ENCODE measurements at places on chromosomes 3 and 15.

DNA sequence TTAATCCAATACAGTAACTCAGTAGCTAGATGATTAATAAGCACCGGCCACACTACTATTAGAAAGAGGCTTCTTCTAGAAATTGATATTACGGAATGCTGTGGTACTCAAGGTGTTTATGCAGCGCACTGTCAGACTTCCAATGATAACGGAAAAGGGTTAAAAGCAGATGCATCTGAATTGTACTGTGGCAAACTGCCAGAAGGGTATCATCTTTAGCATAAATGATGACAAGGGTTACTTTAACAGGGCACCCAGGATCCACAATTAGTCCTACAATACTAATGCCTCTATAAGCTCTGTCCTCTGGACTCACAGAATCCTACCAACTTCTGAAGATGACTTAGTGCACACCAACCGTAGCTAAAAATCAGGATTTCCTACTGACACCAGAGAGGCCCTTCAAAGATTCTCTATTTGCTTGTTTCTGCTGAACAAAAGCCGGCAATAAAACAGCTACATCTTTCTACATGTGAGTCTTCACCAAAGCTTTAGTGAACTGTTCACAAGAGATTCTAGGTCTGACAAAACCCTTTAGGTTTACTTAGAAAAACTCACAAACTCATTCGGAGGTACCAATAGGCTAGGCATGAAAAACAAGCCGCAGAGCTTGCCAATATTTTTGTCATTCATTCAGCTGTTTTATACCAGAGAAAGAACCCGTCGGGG is 7.1 kb downstream of the SATB1 start:
- no peak for DNase-seq

DNA sequence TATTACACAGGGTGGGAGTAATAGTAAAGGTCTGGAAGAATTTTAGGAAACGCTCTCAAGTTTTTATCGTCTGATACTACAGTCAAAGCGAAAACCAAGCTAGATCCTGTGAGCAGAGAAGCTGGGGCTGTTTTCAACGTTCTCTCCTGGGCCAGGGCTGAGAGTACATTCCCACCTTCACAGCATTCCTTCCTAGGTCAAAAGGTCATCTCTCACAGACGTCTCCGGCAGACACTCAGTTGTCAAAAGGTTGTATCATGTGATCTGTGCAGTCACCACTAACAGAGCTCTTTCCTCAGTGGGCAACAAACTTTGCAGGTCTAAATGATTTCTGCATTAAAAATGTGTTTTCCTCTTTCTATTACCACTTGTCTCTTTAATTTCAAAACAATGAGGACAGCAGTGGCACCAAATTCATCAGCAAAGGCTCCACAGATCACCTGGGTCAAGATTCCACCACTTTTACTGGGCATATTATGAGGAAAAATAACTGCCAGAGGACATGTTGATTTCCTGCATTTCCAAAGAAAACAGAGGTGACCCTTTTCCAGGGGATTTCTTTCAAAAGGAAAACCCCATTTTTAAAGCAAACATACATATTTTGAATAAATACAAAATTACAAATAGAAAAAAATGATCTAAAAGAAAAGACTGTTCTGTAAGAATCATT is 41.9 kb downstream of the MEIS2 start:
- DNase-seq: no peak

DNA sequence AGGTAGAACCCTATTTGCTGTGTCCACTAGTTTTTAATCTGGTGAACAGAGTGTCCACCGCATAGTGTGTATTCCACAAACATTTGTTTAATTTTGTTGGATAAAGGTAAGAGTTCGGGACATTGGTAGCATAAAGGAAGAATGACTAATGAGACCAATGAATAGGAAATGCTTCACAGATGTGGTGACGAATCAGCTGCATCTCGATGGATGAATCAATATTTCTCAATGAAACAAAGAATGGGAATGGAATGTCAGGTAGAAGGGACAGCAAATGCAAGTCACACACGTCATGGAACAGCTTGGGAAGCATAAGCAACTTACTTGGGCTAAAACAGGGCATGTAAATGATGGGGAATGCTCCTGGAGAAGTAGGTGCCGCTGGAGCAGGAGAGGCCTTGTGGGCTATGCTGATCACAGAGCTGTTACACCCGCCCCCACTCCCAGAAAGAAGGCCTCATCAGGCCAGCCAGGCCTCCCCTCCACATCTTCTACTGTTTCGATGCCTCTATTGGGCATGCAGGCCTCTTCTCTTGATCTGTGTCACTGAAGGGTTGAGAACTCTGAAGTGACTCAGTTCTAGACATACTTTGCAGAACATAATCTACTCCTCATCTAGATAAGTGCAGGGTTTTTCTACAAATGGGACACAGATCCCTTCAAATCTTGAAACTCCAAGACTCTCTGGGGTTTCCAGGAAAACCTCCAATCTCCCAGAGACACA is 120.0 kb upstream of the GADL1 start:
- no peak for DNase-seq

GRCh38 chr3:40009991-40010390 is 200.6 kb downstream of the MYRIP start:
- no peak for DNase-seq

DNA sequence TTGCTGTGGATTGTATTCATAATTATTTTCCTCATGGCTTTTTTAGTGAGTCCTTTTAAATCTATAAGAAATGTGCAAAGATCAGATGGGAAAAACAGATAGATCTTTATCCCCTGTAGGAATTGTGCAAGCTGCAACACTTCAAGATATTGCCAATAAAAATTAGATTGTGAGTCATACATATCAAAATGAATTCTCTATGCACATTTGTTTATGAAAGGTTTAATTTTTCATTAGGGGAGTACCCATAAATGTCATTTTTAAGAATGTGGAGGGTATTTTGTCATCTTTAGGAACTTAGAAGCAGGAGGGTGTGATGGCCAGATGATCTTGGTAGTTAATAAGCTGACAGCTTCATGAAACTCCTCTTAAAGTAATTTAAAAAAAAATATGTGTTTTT is 2.9 kb downstream of the PIAS1 start:
- no peak for DNase-seq

DNA sequence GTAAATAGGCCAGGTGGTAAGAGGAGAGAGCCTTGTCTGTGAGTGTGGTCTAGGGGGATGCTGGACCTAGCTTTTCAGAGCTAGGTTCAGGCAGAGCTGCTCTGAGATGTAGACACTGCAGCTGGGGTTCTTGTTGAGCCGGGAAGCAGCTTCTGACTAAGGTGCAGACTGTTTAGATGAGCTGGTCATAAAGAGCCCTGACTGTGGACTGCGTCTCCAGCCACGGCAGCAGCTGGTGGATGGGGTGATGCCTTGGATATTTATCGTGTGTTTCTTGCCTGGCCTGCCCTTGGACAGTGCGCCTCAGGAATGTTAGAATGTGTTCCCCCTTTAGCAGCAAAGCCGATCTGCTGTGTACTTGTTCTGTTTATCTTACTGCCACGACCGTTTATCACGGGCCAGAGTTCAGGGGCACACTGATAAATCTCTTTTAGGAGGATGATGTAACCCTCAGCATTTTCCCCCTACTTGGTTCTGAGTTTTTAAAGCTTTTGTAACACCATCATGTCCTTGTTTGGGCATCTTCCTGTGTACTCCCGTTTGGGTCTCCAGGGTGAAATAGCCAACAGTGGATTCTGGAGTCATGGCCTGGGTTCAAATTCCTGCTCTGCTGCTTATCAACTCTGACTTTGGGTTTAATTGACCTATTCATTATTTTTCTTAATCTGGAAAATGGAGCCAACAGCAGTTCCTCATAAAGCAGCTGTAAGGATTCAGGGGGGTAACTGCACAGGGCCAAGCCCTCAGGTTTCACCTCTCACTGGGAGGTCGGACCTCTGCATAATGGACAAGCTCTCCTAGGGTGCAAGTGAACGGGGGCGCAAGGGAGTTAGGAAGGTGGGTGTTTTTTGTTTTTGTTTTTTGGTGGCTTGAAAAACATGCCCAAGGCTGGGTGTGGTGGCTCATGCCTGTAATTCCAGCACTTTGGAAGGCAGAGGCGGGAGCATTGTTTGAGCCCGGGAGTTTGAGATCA is 51.4 kb downstream of the FLNB start:
- DNase-seq: no peak

- no peak for DNase-seq
These were observed 14.1 kb downstream of the ANAPC13 start for GRCh38 chr3:134471521-134472193.

DNA sequence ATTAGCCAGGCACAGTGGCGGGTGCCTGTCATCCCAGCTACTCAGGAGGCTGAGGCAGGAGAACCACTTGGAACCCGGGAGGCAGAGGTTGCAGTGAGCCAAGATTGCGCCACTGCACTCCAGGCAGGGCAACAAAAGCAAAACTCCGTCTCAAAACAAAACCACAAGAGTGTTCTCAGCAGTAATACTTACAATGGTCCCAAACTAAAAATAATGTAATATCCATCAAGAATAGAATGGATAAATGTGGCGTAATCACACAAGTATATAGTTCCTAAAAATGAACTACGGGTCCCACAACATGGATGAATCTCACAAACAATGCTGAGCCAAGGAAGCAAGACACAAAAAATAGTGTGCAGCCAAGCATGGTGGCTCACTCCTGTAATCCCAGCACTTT is 39.2 kb downstream of the STAG1 start:
- DNase-seq: no peak

DNA sequence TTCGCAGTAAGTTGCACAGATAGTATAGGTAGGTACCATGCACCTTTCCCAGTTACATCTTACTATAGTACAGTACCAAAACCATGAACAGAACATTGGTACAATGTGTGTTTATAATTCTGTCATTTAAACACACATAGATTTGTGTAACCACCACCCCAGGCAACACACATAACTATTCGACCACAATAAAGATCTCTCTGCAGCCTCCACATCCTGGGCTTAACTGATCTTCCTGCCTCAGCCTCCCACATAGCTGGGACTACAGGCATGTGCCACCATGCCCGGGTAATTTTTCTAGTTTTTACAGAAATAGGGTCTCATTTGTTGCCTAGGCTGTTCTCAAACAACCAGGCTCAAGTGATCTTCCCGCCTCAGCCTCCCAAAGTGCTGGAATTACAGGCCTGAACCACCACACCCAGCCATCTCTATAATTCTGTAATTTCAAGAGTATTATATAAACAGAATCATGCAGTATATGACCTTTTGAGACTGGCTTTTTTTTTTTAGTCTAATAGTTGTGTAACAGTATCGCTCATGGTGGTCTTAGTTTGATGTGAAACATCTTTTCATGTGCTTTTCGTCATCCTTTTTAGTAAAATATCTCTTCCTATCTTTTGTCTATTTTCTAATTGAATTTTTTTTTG is 13.3 kb upstream of the TMF1 start:
- no peak for DNase-seq

- no peak for DNase-seq
These were observed 12.0 kb upstream of the CTXND1 start for GRCh38 chr15:80264031-80264430.

- no peak for DNase-seq
These were observed 79.9 kb downstream of the GTPBP8 start for GRCh38 chr3:113070681-113071113.

DNA sequence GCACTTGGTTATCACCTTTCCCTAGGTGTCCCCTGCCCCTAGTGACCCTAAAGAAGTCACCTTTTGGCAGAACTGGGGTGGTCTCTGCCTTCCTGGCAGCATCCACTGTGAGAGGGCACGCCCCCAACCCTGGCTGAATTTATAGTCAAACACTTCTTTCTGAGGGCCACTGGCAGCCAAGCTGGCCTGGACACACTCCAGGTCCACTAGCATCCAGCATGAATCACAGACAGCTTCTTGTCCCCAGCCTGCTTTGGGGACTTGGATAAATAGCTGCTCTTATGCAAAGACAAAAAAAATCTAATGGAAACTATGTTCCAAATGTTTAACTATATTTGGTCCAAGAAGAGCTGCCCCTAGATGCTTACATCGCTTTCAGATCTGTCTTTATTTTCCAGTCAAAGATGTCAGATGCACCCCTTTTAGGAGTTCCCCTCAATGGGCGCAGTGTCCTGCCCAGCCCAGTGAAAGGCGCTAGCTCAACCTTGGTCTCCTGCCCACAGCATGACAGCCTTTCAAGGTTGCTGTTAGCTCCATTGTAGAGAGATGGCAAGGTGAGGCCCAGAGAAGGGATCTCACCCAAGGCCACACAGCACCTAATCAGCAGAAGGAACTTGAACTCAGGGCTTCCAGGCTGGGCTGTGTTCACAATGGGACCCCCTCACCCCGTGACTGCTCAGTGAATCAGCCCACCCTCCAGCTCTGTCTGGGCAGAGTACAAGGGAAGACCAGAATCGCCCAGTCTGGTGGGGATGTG is 7.0 kb downstream of the RASL12 start:
- DNase-seq: no peak

DNA sequence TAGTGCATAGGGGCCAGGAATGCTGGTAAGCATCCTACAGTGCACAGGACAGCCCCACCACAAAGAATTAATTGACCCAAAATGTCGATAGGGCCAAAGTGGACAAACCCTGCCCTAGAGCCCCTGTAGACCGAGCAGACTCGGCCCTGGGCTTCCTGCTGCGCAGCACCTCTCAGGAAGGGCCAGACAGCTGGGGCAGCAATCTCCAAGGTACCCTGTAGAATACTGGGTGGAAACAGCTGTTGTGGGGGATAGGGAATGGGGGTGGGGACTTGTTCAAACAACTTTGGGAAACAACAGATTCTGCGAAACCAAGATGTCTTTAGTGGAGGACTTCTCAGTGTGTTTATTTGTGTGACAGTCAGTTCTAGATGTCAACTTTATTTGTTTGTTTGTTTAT is 67.1 kb downstream of the MRPL46 start:
- no peak for DNase-seq

- no peak for DNase-seq
These were observed 477.8 kb upstream of the RGMA start for GRCh38 chr15:93566762-93567161.

DNA sequence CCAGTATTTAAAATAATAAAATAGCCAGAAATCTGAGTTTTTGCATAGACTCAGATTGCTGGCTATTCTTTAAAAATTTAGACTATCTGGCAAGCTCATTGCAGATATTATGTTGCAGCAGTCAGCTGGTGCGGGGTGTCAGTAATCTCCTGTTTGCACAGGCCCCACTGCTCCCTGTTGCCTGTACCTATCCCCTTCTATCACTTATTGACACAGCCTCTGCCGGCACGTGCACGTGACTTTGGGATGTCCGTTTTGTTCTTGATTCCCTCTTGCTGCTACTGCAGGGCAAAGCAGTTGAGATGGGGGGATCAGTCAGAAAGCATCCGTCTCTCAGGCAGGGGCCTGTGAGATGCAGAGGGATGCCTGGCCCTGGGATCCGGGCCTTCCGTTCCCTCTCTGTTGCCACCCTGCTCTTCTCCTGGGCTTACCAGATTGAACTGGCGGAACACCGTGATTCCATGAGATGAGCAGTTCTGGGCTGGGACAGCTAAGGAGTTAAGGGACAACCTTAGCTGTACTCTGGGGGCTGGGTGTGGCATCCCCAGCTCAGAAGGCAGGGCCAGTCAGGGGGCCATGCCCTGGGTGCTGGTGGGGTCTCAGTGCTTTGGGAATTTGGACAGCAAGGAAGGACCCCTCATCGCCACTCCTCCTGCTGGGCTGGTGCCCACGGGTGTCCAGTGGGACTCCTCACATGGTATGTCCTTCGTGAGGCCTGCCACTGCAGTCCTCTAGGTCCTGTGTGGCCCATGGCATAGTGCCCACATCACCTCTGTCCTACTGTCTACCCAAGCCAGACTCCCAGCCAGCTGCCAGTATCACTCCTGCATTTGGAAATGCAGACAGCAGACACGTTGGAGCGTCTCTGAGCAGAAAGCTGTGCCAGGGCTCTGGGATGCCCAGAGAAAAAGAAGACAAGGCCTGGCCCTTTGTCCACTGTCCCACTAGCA is 11.8 kb downstream of the MRAS start:
- no peak for DNase-seq

GRCh38 chr3:122533480-122533879 is 18.7 kb upstream of the KPNA1 start:
- DNase-seq: no peak
